ENCODE measurements at places on chromosomes 2 and 18.

- DNase-seq, result no peak
These were observed 1138.4 kb downstream of the RPIA start for GRCh38 chr2:89829828-89830227.

DNA sequence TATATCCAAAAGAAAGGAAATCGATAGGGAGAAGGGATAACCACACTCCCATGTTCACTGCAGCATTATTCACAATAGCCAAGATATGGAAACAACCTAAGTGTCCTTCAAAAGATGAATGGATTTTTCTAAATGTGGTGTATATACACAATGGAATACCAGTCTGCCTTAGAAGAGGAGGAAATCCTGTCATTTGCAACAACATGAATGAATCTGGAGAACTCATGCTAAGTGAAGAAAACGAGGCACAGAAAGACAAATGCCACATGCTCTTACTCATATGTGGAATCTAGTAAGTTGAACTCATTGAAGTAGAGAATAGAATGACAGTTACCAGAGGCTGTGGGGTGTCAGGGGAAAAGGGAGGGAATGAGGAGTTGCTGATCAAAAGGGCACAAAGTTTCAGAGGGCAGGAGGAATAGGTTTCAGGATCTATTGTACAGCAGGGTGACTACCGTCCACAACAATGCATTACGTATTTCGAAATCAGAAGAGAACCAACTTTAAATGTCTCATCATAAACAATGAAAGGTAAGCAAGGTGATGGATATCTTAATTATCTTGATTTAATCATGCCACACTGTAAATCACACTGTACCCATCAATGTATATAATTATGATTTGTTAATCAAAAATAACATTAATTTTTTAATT, 46.1 kb downstream of the SIGLEC15 start:
- DNase-seq, result no peak

- DNase-seq, result no peak
These were observed 364.4 kb downstream of the ZNF521 start for GRCh38 chr18:24987303-24988252.

GRCh38 chr2:196987649-196988364, 61.3 kb upstream of the PGAP1 start:
- DNase-seq, result peak; percentile 20

DNA sequence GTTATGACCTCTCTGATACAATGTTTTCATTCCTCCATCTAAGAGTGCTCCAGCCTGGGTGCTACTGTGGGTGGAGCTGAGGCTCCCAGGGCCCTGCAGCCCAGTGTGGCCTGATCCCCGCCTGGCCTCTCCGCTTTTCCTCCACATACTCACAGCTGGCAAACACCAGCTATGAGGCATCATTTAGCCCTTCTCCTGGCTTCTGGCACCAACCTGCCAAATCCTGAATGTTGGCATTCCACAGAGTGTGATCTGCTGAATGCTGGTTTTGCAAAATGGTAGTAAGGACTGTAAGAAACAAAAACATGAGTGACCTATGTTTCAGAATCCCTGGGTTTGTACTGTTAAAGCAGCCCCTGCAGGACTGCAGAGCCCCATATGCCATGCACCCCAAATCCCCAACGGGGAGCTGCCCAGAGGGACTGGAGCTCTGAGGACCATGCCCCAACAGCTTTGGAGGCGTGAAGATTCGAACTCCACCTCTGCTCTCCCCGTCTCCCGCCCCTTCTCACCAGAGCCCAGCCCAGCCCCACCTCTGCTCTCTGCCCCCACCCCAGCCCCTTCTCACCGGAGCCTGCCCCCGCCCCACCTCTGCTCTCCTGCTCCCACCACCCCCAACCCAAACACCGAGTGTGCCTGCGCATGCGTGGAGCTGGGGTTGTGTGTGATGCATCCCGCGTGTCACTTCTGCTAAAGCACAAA, 4.2 kb downstream of the SLC66A2 start:
- DNase-seq, result no peak

DNA sequence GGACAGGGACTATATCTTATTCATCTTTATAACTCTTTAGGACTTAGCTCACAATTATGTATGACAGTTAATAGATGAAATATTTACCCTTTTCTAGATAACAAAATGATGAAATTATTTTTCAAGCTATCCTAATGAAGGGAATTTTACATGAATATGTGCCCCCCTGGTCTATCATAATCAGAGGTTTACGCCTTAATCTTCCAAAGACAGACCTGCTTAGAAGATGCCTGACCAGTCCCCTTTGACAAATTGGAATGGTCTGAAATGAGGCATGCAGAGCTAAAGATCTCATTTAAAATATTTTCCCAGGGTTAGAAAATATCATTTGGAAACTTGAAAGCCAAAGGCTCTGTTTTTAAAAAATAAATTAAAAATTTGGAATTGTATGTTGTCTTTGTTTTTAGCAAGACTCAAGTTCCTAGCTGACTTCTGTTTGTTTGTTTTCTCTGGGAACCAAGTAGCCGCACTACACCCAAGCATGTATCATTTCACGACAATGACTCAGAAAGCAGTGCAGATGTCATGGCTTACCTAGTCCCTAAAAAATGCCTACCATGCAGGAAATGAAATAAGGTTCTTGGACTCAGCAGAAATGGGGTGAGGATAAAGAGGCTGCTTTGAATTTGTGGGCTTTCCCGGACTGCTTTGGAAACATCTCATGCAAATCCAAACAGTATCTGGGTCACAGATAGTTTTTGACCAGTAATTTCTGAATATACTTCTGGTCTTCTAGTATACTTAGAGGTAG, 162.1 kb downstream of the ZEB2 start:
- DNase-seq, result no peak

GRCh38 chr2:192687015-192687414, 492.3 kb upstream of the TMEFF2 start:
- no peak for DNase-seq

DNA sequence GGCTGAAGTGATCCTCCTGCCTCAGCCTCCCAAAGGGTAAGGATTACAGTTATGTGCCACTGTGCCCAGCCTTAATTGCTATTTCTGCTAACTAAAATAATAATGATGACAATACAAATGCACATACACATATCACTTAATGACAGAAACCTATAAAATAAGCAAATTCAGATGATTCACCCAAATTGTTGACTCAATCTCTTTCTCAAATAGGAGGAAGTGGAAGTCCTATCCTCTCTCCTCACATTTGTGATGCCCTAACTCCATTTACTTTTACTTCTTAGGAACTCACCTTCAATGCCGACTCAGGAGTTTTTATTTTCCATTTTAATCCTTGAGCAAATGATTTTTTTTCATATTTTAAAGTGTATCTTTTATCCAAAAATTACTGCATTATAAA, 24.5 kb upstream of the RAPH1 start:
- no peak for DNase-seq

DNA sequence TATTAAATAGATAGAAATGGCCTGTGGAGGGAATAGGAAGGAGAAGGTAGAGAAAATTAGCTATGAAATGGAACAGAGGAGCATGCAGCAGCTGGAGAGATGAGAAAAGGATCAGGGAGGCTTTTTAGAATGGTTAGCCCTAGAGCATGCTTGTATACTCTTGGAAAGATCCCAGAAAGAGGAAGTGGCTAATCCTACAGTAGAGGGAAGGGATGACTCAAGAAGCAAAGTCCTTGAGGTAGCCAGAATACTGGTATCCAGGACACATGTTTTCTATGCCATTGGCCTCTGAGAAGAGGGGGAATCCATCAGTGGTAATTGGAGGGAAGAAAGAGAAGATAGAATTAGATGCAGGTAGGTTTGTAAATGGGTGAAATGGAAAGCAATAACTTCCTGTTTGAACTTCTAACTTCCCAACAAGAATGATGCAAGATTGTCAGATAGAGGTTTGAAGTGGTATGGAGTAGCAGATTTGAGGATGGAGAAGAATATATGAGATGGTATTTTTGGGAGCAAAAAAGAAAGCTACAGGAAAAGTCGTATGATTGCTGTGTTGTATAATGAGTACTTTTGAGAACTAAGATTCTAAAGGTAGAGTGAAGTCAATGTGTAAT, 17.1 kb upstream of the OSBPL6 start:
- DNase-seq, result no peak

- DNase-seq, result no peak
These were observed 16.6 kb upstream of the NPAS2 start for GRCh38 chr2:100803334-100803733.

DNA sequence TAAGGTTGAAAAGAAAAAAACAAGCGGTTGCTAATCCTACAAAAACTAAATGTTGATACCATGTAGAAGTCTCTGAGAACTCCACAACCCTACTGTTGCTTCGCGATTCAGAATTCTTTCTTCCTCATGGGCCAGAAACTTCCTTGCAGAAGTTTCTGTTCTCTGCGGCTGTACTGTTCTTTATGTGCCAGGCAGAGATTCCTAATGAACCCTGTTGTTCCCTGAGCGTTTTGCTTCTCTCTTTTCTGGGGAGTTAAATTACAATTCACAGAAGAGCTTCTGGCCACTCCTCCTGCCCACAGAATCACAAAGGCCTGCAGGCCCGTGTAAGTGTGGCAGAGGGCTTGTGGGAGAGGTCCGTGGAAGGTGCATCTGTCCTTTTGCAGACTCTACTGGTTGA, 1.8 kb upstream of the THNSL2 start:
- DNase-seq, result no peak

DNA sequence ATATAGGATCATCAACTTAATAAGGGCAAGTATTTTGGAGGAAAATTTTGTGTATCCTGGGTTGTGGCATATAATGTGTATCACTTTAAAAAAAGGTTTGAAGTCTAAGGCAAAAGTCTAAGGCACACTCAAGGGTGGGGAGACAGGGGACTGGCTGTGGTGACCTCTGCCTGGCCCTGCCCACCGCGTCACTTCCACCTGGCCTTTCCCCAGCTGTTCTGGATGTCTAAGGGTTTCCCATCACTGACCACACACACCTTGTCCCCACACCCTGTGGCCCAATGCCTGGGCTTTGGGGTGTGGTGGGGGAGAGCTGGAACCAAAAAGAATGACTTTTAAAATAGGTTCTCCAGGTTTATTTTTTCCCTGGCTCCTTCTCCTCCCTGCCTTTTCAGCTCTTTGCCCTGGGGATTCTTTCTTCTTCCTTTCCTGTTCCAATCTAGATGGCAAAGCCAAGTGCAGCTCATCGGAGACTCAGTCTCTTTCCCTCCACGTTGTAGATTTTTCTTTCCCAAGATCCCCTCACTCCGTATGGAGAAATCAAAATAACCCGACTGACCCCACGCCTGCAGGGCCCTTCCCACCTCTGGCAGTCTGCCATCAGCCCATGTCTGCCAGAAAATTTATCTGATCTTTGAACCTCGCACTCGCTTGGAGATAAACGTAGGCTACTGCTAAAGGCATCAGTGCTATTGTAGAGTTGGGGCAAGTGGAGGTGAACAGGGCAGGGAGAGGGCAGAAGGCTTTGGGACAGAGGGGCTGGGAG, 257.2 kb downstream of the DYSF start:
- DNase-seq, result no peak

DNA sequence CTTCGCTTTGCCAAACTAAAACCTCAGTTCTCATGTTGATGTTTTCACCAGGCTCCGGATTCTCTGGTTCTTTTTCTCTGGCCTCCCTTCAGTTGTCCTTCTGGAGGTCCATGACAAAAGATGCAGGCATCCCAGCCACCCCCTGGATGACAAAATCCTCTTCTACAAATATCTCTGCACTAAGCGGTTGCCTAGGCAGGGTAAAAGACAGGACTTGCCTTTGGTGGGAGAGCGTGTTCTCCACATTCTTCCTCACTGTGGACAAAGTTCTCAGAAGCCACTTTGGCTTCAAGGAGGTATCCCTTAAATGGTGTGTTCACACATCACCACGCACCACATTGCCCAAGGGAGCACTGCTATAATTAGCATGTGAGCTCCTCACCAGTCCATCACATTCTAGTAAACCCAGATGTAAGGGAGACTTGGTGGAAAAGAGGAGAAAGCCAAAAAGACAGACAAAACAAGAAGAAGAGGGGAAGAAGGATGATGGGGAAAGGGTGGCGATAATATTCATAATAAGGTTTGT, 23.6 kb upstream of the MRPL33 start:
- DNase-seq, result no peak

DNA sequence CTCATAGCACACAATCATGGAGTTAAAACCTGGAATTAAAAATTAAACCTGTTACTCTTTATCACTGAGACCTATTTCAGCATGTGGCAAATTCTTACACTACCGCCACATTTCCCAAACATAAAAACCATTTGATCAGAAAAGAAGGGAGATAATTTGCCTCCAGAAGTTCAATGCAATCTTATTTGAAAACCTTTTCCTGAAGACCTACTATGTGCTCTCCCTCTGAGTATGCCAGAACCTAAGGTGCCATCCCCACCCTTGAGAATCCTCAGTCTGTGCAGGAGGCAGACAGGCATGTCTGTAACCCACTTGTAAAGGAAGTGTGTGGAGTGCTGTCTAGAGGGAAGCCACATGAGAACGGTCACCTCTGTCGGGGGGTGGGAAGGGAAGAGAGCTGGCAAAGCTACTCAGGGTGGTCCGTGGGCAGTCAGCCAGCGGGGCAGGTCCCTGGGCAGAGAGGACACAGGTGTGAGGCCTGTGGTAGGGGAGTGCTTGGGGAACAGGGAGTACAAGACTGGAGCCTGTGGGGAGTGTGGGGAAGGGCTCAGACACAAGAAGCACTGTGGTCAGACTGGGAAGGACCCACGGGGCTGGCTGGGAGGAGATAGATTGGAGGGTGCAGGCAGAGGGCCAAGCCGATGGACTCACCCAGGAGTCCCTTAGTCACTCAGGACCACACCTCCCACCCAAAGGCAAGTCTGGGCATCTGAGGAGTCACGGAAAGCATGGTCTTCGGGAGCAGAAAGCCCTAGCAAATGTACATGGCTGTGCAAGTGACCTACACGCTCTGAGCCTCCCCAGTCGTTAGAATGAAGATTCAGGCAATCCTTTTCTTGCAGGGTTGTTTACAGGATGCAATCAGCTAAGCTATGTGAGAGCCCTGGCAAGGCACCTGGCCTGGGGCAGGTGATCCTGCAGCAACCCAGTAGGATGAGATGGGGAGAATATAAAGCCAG, 22.8 kb downstream of the CRACDL start:
- no peak for DNase-seq

DNA sequence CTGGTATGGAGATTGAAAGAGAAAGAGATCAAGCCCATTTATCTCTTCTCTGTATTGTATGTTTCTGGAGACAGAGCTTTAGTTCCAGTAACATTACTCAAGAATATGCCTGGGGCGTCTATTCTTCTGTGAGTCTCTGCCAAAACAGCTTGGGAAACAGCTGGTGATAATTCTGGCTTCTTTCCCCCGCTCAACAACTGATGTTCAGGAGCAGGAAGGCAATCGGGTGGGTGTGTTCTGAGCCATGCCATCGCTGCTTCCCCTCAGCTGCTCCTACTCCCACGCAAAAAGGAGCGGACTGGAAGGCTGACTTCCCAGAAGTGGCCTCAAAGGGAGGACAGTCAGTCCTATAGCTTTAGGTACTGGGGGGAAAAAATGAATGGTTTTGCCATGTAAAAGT, 695.1 kb downstream of the PLCL1 start:
- DNase-seq, result no peak

DNA sequence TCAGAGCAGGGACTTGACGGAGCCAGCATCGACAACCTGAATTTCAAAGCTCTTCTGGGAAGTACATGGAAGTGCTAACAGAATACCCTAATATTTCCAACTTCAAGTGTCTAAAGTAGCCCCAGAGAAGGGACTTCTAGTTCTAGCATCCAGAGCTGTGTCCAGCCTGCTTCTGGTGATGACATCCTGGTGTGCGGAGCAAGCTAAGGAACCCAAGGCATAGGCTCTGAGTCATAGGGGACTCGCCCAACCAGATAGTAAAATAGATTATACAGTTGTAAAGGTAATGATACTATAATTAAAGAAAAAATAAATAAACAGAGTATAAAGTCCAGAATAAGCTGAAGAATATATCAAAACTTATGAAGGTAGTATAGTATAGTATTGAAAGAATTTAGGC, 108.1 kb upstream of the SERPINE2 start:
- DNase-seq, result no peak

Measured in SHP77 treated with DMSO at 0.1 percent for 48 hours (cell line).